Right lobe of liver (tissue), 6 donors: ENCODE measurements at places on chromosomes 3 and 15. TPM values are rescaled to one million over a fixed set of nuclear protein-coding genes. Genes with fewer than 3 reads are reported as not detected.

DNA sequence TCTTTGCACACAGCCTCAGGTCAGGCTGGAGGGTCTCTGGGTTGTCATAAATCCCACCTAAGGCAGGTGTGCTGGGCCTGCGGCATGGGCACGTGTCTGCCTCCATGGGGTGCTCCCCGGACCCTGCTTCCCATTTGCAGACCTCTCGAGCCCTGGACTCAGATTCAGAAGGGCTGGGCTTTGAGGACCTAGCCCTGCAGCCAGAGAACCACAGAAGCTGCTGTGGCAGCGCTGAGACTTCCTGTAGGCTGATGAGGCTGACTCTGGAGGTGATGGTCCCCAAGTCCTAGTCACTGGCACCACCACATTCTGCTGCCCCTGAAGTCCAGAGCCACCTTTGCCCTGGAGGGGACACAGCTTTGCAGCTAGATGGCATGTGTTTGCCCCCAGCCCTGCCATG lies 156.4 kb downstream of the LRRC28 start:
- no peak for DNase-seq
- H3K36me3 ChIP-seq: no peaks in the 10 kb centered on the region
- no peaks in the 10 kb centered on the region for H3K27me3 ChIP-seq
- H3K4me3 ChIP-seq: no peak overlapping the region
- no peaks in the 10 kb centered on the region for H3K4me1 ChIP-seq
- H3K27ac ChIP-seq: no peak overlapping the region

DNA sequence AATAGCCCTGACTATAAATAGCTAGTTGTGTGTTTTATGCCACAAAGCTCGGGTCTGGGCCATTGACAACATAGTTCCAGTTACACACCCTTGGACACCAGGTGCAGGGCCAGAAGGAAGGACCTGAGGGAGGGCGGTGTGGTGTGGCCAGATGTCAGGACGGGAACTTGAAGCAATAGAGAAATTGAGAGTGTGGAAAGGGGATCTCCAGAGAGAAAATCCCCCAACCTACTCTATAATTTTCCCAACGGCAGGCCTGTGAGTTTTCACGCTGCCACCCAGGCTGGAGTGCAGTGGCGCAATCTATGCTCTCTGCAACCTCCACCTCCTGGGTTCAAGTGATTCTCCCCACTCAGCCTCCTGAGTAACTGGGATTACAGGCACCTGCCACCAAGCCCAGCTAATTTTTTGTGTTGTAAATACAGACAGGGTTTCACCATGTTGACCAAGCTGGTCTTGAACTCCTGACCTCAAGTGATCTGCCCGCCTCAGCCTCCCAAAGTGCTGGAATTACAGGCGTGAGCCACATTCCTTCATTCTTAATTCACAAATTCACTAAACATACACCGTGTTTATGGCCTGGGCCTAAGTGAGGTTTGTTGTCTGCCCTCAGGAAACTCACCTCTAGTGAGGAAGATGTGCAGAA lies 70.8 kb upstream of the KLF13 start:
- DNase-seq: no peak
- no peak overlapping the region for H3K27ac ChIP-seq
- H3K4me3 ChIP-seq: no peak overlapping the region
- H3K36me3 ChIP-seq: no peaks in the 10 kb centered on the region
- no peaks in the 10 kb centered on the region for H3K27me3 ChIP-seq
- no peaks in the 10 kb centered on the region for H3K4me1 ChIP-seq

GRCh38 chr3:52730681-52731080 lies 24.8 kb downstream of the SPCS1 start:
- no peaks in the 10 kb centered on the region for H3K27me3 ChIP-seq
- no peaks in the 10 kb centered on the region for H3K36me3 ChIP-seq
- H3K27ac ChIP-seq: no peak overlapping the region
- no peak for DNase-seq
- no peak overlapping the region for H3K4me3 ChIP-seq
- no peaks in the 10 kb centered on the region for H3K4me1 ChIP-seq

GRCh38 chr3:10273702-10274305 lies 18.9 kb downstream of the GHRL start:
- peaks cover 54% of the 10 kb centered on the region for H3K36me3 ChIP-seq
- no peak overlapping the region for H3K4me3 ChIP-seq
- DNase-seq: no peak
- no peaks in the 10 kb centered on the region for H3K27me3 ChIP-seq

- no peak overlapping the region for H3K4me3 ChIP-seq
- no peaks in the 10 kb centered on the region for H3K36me3 ChIP-seq
- DNase-seq: no peak
Observed at GRCh38 chr3:72776-73175, 123.8 kb upstream of the CHL1 start.

- no peak overlapping the region for H3K4me3 ChIP-seq
- H3K36me3 ChIP-seq: no peaks in the 10 kb centered on the region
- DNase-seq: no peak
- H3K27ac ChIP-seq: no peak overlapping the region
- no peaks in the 10 kb centered on the region for H3K27me3 ChIP-seq
Observed at GRCh38 chr15:98896802-98897732, 110.5 kb downstream of the PGPEP1L start.

GRCh38 chr15:31484986-31485385 lies 158.4 kb downstream of the KLF13 start:
- H3K27me3 ChIP-seq: no peaks in the 10 kb centered on the region
- H3K4me1 ChIP-seq: no peaks in the 10 kb centered on the region
- H3K36me3 ChIP-seq: no peaks in the 10 kb centered on the region
- no peak overlapping the region for H3K27ac ChIP-seq
- H3K4me3 ChIP-seq: no peak overlapping the region
- no peak for DNase-seq

DNA sequence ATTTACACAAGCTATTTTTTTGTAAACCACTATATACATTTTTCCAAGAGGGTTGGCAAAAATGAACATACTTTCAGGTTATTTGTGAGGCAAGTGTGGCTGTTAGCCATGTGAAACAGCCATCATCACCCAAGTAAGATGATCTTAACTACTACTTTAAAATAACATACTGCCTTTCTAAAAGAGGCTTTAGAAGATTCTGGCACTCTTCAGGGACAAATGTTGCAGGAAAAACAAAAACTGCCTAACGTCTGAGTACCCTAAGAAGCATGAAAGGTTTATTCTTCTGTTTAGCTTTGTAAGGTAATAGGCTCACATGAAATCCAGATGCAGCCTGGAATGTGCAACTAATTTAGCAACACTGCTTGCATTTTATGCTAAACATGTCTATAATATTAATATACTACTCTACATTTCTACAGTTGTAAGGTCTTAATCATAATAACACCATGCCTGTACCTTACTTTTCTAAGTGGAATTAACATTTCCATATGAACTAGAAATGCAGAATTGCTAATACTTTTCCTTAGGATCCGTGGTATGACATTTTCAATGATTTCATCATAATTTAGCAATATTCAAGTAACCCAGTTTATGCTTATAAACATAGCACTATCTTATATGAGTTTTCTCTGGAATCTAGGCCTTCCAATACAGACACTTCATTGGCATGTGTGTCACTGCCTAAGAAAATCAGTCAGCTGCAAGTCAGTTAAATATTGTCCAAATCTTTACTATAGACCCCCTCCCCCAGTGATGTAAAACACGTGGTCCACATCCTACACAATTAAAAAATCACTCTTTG lies 4.5 kb upstream of the LSAMP start:
- no peak overlapping the region for H3K4me3 ChIP-seq
- no peaks in the 10 kb centered on the region for H3K36me3 ChIP-seq
- H3K27me3 ChIP-seq: no peaks in the 10 kb centered on the region
- no peak for DNase-seq
- H3K27ac ChIP-seq: no peak overlapping the region

- DNase-seq: no peak
- H3K36me3 ChIP-seq: no peaks in the 10 kb centered on the region
- H3K27ac ChIP-seq: peak overlapping the region; percentile 3
- H3K4me1 ChIP-seq: no peaks in the 10 kb centered on the region
- H3K4me3 ChIP-seq: no peak overlapping the region
Observed at GRCh38 chr15:91867581-91868026, 14.1 kb downstream of the SLCO3A1 start.

- no peak for DNase-seq
- H3K4me1 ChIP-seq: no peaks in the 10 kb centered on the region
- no peaks in the 10 kb centered on the region for H3K27me3 ChIP-seq
- no peak overlapping the region for H3K4me3 ChIP-seq
Observed at GRCh38 chr3:70994644-70995043, 588.9 kb downstream of the FOXP1 start.

DNA sequence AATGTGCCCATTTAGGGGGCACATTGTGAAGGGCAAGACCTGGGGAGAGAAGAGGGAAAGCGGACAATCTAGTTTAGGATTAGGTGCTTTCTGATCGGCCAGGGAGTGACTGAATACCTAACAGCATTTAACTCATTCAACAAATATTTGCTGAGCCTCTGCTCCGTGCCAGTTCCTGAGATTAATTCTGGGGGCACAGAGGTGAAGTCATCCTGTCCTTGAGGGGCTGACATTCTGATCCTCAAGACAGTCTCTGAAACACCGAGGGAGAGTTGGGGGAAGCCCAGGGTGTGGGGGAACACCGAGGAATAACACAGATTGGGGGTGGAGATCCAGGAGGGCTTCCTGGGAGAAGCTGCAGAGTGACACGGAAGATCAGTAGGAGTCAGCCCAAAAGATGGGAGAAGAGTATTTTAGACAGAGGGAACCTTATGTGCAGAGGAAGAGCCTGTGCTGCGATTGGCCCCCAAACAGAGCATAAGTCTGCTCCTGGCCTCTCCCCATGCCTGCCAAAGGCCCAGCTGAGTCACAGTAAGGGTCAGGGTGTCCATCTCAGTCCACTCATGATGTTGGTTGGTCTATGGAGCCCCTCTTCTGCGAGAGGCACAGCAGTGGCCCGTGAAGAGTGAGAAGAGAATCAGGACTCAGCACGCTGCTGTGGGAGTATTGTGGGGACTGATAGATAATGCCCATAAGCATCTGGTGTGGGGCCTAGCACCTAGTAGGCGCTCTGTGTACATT lies 60.2 kb downstream of the AMOTL2 start:
- no peaks in the 10 kb centered on the region for H3K27me3 ChIP-seq
- H3K4me1 ChIP-seq: peaks cover 7% of the 10 kb centered on the region
- DNase-seq: no peak
- H3K36me3 ChIP-seq: no peaks in the 10 kb centered on the region
- H3K4me3 ChIP-seq: peak overlapping the region; percentile 51

DNA sequence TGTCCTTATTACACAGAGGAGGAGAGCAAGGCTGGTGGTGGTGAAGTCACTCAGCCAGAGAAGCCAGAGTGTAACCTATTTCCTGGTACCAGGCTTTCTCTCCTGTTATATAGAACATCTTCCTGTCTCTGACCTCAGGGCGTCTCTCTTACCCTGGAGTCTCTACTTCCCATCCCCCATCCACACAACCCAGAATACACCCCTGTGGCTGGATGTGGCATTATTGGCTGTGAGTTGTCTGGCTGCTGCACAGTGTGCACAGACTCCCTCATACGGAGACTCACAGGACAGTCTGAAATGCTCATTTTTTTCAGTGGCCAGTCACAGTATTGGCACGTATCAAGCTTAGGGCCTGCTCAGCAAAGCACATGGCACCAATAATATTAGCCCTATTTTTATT lies 8.6 kb downstream of the PODXL2 start:
- DNase-seq: no peak
- H3K4me3 ChIP-seq: no peak overlapping the region
- H3K27ac ChIP-seq: no peak overlapping the region

DNA sequence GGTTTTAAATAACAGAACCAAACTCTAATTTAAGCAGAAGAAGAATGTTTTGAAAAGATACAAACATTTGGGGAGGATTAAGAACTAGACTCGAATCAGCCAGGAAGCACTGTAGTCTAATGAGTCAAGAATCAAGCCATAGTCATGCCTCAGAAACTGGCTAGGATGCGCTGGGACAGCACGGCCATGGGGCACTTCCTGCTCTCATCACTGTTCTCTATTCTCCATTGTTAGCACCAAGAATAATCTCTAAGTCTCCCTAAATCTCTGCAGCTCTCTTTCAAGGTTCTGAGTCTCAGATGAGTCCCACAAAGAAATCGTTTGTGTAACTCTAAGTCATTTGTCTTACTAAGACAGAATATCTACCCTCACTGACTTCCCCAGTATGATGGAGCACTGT lies 399.0 kb upstream of the KCNMB2 start:
- no peak overlapping the region for H3K27ac ChIP-seq
- H3K27me3 ChIP-seq: no peaks in the 10 kb centered on the region
- H3K4me1 ChIP-seq: no peaks in the 10 kb centered on the region
- H3K4me3 ChIP-seq: no peak overlapping the region

DNA sequence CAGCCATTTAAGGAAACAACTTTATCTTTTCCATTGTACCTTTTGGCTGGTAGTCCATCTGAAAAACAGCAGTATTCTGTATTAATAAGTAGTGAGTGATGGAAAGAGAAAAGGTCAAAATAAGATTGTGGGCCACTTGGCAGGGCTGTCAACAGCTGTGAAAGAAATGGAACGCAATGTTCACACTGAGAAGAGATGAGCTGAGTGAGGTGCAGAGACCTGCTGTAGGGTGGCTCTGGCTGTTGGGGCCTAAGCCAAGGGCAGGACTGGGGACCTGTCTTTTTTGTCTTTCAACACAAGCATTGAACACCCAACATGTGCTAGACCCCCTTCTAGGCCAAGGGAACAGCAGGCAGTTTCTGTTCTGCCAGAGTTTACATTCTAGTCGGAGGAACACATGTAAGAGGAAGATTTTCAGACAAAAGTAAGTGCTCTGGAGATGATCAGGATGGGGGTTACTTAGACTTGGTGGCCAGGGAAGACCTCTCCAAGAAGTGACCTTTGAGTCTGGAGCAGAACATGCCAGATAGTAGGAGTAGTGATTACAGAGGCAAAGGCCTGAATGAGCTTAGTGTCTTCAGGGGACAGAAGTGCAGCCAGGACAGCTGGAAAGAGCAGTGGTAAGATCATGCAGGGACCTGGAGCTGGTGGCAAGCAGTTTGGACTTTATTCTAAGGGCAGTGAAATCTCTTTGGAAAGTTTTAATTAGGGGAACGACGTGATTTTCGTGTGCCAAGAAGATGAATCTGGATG lies 29.6 kb downstream of the TSEN2 start:
- no peak for DNase-seq
- no peak overlapping the region for H3K27ac ChIP-seq
- no peak overlapping the region for H3K4me3 ChIP-seq

The SACM1L gene
- total RNA-seq: 23.9 TPM

The PLIN1 gene
- total RNA-seq: 24.3 TPM

The GOLGA6L4 gene
- total RNA-seq: 3.5 TPM

The CD96 gene
- 0.90 TPM for total RNA-seq

The CHL1 gene
- 1.1 TPM for total RNA-seq

The NLGN1 gene
- total RNA-seq: not detected

The PDCD6IP gene
- 111 TPM for total RNA-seq

The LYZL4 gene
- not detected for total RNA-seq

The PRKAR2A gene
- total RNA-seq: 23.8 TPM

The CELF6 gene
- 1.3 TPM for total RNA-seq

The CPA3 gene
- 0.12 TPM for total RNA-seq
